Peyer's patch (tissue), 4 donors: ENCODE measurements at places on chromosomes 4 and X. TPM values are rescaled to one million over a fixed set of nuclear protein-coding genes. Genes with fewer than 3 reads are reported as not detected.

DNA sequence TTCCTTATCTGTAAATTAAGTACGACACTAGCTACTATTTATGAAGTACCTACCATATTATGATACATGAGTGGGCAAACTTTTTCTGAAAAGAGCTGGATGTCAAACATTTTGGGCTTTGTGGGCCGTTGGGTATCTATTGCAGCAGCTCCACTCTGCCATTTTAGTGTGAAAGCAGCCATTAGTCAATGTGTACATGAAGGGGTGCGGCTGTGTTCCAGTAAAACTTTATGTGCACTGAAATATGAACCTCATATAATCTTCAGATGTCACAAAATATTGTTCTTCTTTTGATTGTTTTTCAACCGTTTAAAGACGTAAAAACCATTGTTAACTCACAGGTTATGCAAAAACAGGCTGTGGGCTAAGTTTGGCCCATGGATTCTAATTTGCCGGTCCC lies 14.1 kb downstream of the PRPS2 start:
- no peak overlapping the region for H3K27ac ChIP-seq
- H3K27me3 ChIP-seq = no peaks in the 10 kb centered on the region
- H3K4me3 ChIP-seq = no peak overlapping the region
- no peak for DNase-seq
- H3K4me1 ChIP-seq = no peaks in the 10 kb centered on the region
- no peaks in the 10 kb centered on the region for H3K36me3 ChIP-seq

DNA sequence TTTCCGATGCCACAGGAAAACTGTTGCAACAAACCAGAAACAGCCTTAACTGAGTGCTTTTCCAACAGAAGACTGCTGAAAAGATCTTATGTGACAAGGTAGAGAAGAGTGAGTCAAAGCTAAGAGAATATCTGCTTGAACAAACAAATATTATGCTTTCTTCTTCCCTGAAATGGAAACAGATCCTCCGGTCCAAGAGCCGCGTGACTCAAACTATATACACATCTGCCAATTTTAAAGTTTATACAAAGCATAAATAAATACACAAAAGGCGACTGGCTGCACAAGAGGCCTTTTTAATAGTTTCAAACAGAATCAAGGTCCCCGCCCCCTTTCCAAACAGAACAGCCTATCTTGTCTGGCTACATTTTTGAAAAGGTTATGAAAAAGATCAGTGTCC lies 329.7 kb upstream of the F9 start:
- H3K4me3 ChIP-seq = no peak overlapping the region
- DNase-seq = no peak
- no peaks in the 10 kb centered on the region for H3K4me1 ChIP-seq
- no peaks in the 10 kb centered on the region for H3K27me3 ChIP-seq

CCSER1 gene
- total RNA-seq = 48.3 TPM

- H3K27ac ChIP-seq = no peak overlapping the region
- no peak for DNase-seq
These were observed 124.7 kb downstream of the UCHL1 start for GRCh38 chr4:41381384-41381783.

GRCh38 chr4:12123707-12124106 lies 695.0 kb upstream of the HS3ST1 start:
- no peak overlapping the region for H3K4me3 ChIP-seq
- no peak for DNase-seq
- no peaks in the 10 kb centered on the region for H3K27me3 ChIP-seq
- no peak overlapping the region for H3K27ac ChIP-seq
- H3K4me1 ChIP-seq = no peaks in the 10 kb centered on the region

DNA sequence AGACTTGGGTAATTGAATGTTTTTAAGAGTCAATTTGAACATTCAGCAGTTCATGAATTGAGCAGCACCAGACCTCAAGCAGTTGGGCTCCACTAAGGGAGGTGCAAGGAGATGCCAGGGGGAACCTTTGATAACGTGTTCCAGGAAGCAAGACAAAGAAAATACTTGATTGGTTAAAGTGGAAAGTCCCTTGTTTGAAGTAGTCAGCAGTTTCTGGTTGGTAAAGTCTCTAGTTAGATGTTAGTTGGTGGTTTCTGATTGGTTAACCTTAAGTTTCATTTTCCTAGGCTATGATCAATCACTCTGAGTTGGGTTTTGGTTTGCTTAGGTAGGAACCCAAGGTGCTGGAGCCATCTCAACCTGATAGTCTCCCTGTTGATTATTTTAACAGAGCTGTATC lies 4.0 kb downstream of the HERC6 start:
- no peaks in the 10 kb centered on the region for H3K36me3 ChIP-seq
- no peak overlapping the region for H3K4me3 ChIP-seq
- no peak overlapping the region for H3K27ac ChIP-seq
- DNase-seq = no peak
- no peaks in the 10 kb centered on the region for H3K27me3 ChIP-seq
- H3K4me1 ChIP-seq = peaks cover 6% of the 10 kb centered on the region

REELD1 gene
- 1.7 TPM for total RNA-seq

GRCh38 chr4:138449938-138450337 lies 207.8 kb upstream of the SLC7A11 start:
- H3K27ac ChIP-seq = no peak overlapping the region
- H3K27me3 ChIP-seq = no peaks in the 10 kb centered on the region
- no peaks in the 10 kb centered on the region for H3K4me1 ChIP-seq
- DNase-seq = no peak
- no peak overlapping the region for H3K4me3 ChIP-seq
- no peaks in the 10 kb centered on the region for H3K36me3 ChIP-seq

GRCh38 chr4:98319021-98319420 lies 57.8 kb downstream of the RAP1GDS1 start:
- H3K4me1 ChIP-seq = no peaks in the 10 kb centered on the region
- no peak overlapping the region for H3K27ac ChIP-seq
- no peaks in the 10 kb centered on the region for H3K36me3 ChIP-seq

DNA sequence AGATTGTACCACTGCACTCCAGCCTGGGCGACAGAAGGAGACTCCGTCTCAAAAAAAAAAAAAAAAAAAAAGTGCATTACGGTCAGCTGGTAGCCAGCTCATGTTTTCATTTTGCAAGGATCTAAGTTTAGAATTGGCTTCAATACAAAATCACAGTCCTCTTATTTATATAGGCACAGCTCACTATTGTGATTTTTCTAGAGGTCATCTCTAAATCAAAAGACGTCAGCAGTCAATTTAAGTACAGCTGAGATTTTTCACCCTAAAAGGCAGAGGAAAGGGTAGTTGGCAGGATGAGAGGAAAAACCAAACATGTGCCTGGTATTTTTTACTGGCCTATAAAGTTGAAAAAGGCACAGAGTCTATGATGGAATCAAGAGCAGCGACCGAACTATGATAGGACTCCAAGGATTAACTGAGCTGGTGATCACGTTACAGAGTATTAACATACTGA lies 30.8 kb downstream of the ASB5 start:
- H3K4me1 ChIP-seq = no peaks in the 10 kb centered on the region
- no peak for DNase-seq
- no peaks in the 10 kb centered on the region for H3K36me3 ChIP-seq

DNA sequence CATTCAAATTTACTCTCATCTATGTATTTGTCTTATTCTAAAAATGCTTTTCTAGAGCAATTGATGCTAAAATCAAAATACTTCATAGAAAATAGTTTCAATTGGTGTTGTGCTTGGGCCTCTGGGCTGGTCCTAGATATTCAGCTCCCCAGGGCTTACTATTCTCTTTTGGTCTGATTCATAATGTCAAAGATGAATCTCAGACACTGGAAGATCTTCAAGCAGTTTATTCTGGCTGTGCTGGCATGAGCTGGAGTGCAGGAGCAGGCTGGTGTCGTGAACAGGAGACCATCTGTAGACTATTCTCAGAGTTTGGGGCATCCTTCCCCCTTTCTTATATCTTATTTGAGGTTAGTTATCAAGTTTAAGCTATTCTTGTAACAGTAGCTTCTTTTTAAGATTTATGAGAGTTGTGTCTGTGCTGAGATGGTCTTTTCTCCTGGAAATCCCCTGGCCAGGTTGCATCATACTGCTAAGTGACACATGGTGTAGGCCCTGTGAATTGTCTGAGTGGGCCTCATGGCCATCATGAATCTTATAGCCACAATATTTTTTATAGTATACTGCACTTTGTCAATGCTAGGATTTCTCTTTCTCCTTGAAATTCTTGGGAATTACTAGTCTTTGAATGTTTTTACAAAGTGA lies 1624.0 kb upstream of the IGFBP7 start:
- no peak overlapping the region for H3K4me3 ChIP-seq
- no peaks in the 10 kb centered on the region for H3K36me3 ChIP-seq

ATP2B3 gene
- total RNA-seq = not detected

DNA sequence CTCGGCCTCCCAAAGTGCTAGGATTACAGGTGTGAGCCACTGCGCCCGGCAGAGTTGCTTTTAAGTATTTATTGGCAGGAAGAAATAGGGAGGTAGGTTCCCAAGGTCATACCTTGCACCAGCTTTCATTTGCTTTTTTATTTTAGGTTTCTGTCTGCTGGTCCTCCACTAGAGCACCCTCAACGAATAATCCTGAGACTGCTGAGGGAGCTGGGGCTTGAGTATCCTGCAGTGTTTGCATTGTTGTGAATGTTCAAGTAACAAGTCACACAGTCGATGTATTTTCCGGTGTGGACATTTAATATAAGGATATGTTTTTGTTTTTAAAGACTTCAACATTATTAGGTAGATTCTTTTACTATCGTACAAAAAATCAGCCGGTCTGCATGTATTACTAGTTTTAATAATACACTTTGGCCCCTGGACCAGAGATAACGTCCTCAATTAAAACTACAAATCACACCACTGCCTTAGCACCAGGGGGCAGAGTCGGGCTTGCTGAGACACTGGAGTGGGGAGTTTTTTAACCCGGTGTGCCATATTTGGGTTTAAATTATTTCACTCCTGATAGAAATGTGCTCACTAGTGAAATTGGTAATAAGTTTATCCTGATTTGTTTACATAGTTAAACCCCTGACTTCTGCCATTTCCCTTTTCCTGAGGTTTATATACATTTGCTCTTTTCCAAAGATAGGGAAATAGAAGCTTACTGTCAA lies 11.6 kb downstream of the SMIM20 start:
- no peaks in the 10 kb centered on the region for H3K36me3 ChIP-seq
- no peaks in the 10 kb centered on the region for H3K27me3 ChIP-seq
- no peaks in the 10 kb centered on the region for H3K4me1 ChIP-seq
- no peak overlapping the region for H3K27ac ChIP-seq
- H3K4me3 ChIP-seq = no peak overlapping the region

DNA sequence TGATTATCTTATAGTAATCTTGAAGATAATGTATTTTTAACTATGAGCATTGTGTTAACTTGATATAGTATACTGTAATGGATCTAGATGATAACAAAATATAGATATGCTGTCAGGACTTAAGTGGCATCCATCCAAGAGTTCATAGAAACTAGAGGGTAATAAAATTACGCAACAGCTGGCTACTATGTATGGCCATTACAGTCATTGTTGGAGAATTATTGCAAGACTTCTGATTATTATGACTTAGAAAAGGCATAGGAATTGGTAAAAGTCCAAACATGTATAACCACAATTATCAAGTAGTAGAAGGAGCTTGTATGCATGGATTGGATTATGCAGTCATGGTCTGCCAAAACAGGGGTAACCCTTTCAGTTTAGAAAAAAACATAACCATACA lies 9.5 kb downstream of the OGT start:
- no peak overlapping the region for H3K27ac ChIP-seq
- peaks cover 28% of the 10 kb centered on the region for H3K36me3 ChIP-seq
- peaks cover 30% of the 10 kb centered on the region for H3K4me1 ChIP-seq

- H3K27me3 ChIP-seq = no peaks in the 10 kb centered on the region
- peaks cover 44% of the 10 kb centered on the region for H3K4me1 ChIP-seq
- H3K36me3 ChIP-seq = no peaks in the 10 kb centered on the region
- no peak for DNase-seq
- H3K27ac ChIP-seq = no peak overlapping the region
These were observed 38.9 kb downstream of the FNIP2 start for GRCh38 chr4:158807691-158808090.
